ENCODE measurements at places on chromosomes 16 and 17.

DNA sequence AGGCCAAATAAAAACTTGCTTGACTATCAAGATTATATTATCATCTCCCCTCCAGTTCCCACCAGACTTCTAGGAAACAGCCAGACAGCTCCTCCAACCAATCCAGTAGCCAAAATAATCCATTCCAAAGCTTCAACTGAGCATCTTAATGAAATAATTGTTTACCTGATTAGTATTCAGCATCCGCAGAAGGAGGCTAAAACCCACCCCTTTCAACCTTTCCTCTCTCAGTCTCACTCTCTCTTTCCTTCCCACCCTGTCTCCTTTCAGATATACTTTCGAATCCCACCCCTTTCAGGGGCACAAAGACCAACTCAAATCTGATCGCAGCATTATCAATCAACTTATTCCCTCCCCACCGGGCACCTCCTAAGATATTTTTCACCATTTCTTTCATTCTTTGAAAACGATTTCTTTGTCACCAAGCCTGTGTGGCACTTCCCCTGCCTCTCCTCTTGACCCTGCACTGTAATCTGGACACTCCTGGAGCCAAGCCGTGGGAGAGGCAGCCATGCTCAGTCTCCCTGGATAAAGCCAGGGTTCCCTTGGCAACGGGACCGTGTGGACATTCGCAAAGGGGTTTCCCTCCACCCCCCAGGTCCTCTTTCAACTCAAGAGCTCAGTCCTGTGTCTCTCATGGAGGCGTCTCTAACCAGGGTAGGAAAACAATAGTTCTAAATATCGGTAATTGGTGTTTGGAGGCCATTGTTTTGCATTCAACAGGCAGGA is at the start of gene ANKFN1:
Gene ANKFN1 (plus strand): TSS at position 602 of the 729 bp plus-strand sequence. CDS start 59,193 bp downstream, outside the sequence.
- no peak for DNase-seq

DNA sequence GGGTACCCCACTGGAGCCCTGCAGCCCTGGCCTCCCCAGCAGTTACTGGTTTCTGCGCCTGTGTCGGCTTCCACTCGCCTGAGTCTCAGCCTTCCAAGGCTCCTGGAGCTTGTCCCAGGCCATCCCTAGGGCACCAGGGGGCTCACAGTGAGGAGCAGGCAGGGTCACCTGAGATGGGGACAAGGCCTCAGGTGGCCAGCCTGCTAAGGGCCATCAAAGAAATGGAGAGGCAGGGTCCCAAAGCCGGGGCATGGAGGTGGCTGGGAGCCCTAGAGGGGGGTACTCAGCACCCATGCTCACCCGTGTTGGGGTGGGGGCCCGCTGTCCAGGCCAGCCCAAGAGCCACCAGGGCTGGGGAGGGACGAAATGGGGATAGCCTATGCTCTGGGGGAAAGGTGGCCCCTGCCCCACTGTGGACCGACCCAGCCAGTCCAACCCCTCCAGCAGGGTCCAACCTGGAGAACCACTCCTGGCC is 1.3 kb downstream of the FASN start:
- DNase-seq = no peak

- no peak for DNase-seq
Observed at GRCh38 chr17:61248399-61248798, 151.2 kb upstream of the TBX2 start.

GRCh38 chr17:50311483-50311882 is 34.4 kb upstream of the XYLT2 start:
- DNase-seq = no peak

- no peak for DNase-seq
Observed at GRCh38 chr17:83190004-83190385, 110.6 kb downstream of the METRNL start.

- no peak for DNase-seq
Observed at GRCh38 chr17:6574687-6575595, 18.6 kb upstream of the PITPNM3 start.

DNA sequence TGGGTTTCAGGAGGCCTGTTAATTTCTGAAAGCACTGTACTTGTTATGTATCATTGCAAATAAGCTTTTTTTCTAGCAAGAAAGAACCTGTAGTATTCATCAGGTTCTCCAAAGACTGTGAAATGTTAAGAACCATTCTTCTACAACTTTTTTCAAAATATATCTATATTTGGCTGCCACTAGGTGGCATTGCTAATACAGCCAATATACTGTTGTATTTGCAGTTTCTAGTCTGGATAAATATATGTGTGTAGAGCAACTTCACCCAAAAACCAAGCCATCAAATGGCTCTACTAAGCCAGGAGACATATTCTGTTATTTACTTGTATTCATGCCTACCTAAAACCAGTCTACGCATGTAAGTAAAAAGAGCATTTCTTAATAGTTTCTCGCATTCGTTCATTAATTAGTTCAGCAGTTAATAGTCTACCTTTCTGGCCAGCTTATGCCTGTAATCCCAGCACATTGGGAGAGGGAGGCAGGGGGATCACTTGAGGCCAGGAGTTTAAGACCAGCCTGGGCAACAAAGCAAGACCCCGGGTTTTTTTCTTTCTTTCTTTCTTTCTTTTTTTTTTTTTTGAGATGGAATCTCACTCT is 39.5 kb downstream of the VMP1 start:
- no peak for DNase-seq

GRCh38 chr17:10421900-10422542 is at the start of gene MYH8:
MYH8 (minus strand) TSS chr17:10421950; CDS start chr17:10420227, 1,723 bp downstream.
- no peak for DNase-seq

DNA sequence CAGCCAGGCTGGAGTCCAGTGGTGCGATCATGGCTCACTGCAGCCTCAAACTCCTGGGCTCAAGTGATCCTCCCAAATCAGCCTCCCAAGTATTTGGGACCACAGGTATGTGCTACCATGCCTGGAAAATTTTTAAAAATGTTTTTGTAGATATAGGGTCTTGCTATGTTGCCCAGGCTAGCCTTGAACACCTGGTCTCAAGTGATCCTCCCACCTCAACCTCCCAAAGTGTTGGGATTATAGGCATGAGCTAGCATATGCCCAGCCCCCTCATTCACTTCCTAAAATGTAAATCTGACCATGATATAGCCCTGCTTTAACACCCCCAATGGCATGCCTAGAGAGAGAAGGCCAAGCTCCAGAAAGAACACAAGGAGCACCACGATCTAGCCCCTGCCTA is 98.6 kb downstream of the NDE1 start:
- DNase-seq = no peak

GRCh38 chr16:35298460-35299243 is 1839.2 kb downstream of the TP53TG3F start:
- DNase-seq = no peak

- no peak for DNase-seq
Observed at GRCh38 chr16:72910875-72911274, 137.1 kb downstream of the ZFHX3 start.

DNA sequence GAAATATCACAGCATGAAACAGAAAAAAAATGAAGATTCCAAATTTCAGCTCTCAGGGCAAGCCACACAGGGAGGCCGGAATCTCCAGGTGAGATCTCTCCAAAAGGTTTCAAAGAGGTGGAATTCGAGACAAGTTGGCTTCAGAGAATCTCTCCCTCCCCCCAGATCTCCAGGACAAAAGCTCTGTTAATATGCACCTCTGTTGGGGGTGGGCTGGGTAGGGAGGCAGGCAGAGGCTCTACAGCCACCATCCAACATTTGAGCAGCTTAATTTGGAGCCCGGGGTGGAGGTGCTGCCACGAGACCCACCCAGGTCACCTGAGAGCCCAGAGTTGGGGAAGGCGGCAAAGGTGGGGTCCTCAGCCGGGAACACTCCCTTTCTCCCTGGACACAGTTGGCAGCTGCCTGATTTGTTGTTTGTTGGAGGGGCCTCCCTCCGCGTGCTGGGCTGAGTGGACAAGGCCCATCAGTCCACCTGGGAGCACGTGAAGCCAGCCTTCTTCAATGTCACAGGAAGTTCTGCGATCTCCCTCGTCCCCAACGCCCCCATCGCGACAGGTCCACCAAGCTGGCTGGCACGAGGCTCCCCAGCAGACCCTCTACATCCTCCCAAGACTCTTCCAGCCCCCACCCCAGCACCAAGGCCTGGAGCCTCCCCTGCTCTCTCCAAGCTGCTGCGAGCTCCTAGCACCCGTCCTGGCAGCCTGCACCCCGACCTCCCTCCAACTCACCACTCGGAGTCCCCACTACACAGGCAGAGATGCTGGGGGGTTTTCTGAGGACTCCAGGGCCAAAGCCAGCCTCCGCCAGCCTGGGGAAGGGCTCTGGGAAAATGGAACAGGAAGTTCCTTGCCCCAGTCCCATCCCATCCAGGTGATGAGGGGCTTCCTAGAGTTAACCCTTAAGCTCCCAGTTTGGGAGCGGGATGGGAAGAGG is at the start of gene ZSCAN10:
Gene ZSCAN10 (minus strand): TSS at position 836 of the 936 bp plus-strand sequence. CDS start 6,357 bp downstream, outside the sequence.
- no peak for DNase-seq

- DNase-seq = no peak
Observed at GRCh38 chr17:82134101-82134500, 36.1 kb upstream of the FASN start.
